ENCODE measurements at places on chromosomes 1 and 21.

GRCh38 chr1:7407980-7408770 lies 362.9 kb upstream of the VAMP3 start:
- no peak for DNase-seq

DNA sequence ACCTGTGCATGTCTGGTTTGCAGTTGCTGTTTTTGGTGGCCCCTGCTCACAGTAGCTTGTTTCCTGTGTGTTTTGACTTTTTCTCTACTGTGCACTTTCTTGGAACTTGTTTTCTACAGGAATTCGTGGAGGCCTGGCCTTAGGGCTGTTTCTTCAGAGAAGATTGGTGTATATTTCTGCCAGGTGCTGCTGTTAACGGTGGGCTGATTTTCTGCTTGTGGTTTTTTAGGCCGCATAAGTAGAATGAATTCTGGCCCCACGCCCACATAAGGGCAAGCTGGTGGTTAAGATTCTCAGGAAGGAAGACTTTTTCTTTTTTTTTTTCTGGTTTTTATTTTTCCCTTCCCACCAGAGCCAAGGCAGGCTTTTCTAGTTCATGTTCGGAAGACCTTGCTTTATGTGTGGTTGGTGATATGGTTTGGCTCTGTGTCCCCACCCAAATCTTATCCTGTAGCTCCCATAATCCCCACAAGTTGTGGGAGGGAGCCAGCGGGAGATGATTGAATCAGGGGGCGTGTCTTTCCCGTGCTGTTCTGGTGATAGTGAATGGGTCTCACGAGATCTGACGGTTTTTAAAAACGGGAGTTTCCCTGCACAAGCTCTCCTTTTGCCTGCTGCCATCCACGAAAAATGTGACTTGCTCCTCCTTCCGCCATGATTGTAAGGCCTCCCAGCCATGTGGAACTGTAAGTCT lies 71.5 kb upstream of the DISP3 start:
- no peak for DNase-seq

DNA sequence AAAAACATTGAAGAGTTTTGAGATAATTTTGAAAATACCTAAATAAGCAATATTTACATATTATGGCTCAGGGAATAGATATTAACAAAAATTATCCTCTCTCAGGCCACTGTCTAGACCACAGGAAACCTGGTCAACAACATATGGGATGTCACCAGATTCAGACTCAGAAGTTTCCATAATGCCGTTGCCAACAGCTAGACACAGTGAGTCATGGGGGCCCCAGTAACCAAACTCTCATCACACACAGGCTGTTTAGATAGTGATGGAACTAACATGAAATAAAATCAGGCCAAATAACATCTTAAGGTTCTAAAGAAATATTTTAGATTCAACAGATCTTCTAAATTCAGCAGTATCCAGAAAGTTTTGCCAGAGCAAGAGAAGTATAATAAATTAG lies 681.7 kb upstream of the ADAMTS5 start:
- no peak for DNase-seq

- no peak for DNase-seq
Observed at GRCh38 chr1:172980456-172980855, 70.3 kb downstream of the TNFSF18 start.

DNA sequence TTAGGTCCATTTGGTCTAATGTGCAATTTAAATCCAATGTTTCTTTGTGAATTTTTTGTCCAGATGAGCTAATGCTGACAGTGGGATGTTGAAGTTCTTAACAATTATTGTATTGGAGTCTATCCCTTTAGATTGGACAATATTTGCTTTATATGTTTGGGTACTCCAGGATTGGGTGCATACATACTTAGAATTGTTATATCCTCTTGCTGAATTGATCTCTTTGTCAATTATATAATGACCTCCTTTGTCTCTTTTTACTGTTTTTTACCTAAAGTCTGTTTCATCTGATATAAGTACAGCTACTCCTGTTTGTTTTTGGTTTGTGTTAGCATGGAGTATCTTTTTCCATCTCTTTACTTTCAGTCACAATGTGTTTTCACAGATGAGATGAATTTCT lies 22.2 kb downstream of the CD55 start:
- DNase-seq = no peak

GRCh38 chr21:32372755-32373154 lies 20.1 kb downstream of the URB1 start:
- DNase-seq = no peak

DNA sequence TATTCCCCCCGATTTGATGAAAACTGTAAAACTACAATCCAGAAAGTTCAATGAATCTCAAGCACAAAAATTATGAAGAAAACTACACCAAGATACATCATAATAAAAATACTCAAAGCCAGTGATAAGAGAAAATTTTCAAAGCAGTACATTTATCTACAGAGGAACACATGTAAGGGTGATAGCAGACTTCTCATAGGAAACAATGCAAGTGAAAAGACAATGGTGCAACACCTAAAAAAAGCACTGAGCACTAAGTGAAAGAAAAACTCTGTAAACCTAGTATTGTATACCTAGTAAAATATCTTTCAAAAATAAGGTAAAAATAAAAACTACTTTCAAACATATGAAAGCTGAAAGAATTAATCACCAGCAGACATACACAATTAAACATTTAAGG lies 76.1 kb upstream of the IRF2BP2 start:
- no peak for DNase-seq

- no peak for DNase-seq
Observed at GRCh38 chr1:177163844-177164379, 600 bp downstream of the ASTN1 start.

DNA sequence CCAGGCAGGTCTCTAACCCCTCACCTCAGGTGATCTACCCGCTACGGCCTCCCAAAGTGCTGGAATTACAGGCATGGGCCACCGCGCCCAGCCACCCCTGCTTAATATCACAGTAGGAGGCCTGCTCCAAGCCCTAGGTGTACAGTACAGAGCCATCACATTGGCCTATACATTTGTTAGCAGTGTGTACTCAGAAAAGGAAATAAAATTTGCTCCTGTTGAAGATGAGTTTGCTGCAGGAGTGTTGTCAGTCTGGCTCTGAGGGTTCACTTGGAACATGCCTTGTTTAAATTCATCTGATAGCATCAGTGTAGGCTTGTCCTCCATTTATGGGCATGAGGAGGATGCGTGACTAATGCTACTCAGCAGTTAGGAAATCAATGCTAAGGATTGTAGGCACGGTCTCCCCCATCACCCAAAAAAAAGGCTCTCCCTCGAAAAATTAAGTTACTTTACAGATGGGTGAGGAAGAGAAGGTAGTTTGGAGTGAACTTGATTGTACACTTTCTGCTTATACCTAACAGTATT lies 4.6 kb upstream of the ENAH start:
- DNase-seq = no peak

DNA sequence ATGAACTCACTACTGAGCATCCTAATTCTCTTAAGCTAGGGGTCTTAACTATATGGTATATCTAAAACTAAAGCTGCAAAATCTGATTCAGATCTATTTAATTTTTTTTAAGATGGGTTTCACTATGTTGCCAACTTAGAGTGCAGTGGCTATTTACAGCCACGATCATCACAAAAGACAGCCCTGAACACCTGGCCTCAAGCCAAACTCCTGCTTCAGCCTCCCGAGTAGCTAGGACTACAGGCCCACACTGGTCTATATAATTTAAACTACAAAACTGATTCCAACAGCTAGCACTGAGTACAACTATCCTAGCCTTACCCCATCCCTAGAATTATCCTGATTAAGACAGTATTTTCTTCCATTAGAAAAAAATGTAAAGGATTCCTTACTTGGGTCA lies 37.1 kb downstream of the EIF4G3 start:
- DNase-seq = peak; percentile 6

DNA sequence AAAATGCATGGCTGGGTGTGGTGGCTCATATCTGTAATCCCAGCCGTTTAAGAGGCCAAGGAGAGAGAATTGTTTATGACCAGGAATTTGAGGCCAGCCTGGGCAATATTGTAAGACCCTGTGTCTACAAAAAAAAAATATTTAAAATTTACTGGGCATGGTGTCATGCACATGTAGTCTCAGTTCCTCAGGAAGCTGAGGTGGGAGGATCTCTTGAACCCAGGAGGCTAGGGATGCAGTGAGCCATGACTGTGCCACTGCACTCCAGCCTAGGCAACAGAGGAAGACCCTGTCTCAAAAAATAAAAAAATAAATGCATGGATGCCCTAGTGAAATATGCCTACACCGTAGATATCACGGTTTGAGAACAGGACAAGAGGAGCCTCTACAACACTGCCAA lies 1331.2 kb upstream of the B3GALT2 start:
- DNase-seq = no peak

DNA sequence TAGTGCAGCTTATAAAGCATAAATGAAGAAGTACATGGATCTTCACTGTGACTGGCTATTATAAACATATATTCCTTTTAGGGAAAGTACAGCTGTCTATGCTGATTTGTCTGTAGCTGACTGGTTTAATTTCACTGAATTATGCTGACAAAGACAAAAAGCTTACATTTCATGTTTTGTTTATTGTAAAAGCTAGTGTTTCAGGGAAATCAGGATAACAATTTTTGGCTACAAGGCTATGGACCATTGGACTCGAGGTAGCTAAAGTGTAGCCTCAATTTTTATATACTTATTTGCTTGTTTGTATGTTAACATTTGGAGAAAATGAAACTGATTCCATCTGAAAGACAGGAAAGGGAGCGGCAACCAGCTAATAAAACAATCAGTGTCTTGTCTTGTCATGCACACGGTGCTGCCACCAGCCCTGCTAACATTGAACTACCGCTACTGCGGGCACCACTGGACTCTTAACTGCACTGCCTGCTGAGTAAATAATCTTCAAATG lies 480.2 kb downstream of the COL11A1 start:
- no peak for DNase-seq

GRCh38 chr1:155083865-155084721 lies 5.5 kb downstream of the EFNA3 start:
- DNase-seq = no peak

DNA sequence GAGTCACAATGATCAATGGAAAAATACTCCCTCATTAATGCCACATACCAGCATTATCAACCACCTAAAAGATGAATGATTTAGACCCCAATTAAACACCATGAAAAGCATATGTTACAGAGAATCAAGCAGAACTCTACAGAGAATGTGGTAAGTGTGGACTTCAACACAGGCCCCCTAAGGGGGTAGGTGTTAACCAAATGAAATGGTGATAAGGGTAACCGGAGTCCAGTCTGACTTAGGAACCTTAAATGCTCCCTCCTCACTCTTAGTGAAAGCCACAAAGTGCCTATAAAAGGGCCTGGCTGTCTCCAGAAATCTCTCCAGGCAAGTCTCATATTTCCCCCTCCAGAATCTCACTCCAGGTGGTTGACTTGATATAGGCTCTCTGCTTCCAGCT lies 149.2 kb upstream of the FOXD3 start:
- no peak for DNase-seq

DNA sequence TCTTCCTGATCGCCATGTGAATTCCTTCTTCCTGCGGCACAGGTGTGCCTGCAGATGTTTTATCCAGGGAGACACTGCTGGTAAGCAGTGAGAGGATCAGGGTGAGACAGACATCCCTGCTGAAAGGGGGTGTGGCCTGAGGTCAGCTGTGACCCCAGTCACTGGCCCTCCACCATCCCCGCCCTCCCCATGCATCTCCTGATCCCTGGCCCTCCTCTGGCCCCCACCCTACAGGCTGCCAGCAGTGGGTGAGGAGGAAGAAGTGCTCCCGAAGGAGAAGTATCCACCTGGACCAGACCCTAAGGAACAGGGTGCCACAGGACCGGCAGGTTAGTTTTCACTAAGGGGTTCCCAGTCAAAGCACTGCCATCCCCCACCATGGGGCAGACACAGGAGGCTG lies 85.3 kb downstream of the GLIS1 start:
- no peak for DNase-seq

- DNase-seq = no peak
Observed at GRCh38 chr1:228986093-228986904, 251.0 kb downstream of the RHOU start.
